Iris pigment epithelial cell (primary cell): ENCODE measurements at places on chromosomes 4 and X.

GRCh38 chrX:107563824-107564223 lies 64.5 kb upstream of the PRPS1 start:
- no peak for DNase-seq

GRCh38 chrX:139194571-139195280 lies 335.8 kb upstream of the F9 start:
- DNase-seq = no peak

DNA sequence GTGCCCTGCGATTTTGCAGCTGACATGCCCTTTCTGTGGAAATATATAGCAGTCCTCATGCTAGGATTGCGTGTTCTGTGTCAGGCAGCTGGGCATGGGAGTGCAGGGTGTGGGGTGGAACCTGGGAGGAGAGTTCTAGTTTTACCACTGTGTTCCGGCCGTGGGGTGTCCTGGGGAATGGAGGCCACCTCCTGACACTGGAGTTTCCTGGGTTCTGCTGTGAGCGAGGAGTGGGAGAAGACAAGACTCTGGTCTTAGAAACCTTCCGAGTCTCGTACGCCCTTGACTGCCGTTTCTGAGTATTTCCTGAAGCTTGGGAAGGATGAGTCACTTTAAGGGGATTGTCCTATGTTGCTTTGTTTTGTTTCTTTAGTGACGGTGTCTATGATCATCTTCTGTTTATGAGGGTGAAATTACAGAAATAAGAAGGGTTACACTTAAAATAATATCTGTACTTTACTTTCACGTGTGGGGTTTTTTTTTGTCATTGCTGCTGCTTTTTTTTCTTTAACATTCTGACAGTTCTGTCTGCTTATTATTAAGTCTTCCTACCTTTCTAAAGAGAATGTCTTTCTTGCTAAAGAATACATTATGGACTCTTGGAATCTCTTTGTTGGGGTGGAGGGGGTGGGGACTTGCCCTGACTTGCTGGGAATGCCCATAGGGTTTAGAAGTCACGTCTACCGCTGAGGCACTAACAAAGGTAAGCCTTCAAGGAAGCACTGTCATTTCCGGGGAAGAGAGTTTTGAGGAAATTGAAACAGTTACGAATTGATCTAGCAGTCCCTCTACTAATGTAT lies 19.1 kb downstream of the CD99 start:
- DNase-seq = peak; percentile 89

DNA sequence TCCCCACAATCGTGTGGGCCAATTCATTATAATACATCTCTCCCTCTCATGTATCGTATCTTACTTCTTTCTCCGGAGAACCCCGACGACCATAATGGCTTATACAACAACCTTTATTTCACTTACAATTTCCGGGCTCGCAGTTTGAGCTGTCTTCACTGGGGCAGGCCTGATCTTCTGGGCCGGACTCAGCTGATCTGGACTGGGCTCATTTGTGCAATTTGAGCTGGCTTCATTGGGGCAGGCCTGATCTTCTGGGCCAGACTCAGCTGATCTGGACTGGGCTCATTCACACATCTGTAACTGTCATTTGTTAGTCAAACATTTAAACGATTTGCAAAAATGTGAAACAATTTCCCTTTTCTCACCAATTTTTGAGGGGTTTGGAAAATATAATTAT lies 171.5 kb upstream of the FRG1 start:
- DNase-seq = no peak

GRCh38 chr4:150010525-150011126 lies 67.6 kb upstream of the DCLK2 start:
- peak; percentile 60 for DNase-seq

- peak; percentile 4 for DNase-seq
Observed at GRCh38 chr4:126106658-126107057, 791.9 kb downstream of the FAT4 start.

DNA sequence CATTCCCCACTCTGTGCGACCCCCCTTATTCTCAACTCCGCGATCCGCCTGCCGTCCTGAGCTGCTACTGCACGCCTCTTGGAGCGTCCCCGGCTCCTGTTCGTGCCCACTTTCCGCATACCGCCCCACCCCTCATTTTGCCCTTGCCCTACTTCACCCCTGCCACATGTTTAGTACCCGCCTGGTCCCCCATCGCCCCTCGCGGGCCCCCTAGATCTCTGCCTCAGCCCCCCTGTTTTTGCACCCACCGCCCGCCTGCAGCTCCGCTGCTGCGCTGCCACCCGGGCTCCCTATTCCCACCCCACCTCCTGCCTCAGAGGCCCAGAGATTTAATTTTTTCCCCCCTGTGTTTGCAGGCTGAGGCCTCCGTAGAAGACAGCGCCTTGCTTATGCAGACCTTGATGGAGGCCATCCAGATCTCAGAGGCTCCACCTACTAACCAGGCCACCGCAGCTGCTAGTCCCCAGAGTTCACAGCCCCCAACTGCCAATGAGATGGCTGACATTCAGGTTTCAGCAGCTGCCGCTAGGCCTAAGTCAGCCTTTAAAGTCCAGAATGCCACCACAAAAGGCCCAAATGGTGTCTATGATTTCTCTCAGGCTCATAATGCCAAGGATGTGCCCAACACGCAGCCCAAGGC lies 1.4 kb downstream of the MAGED1 start:
- peak; percentile 28 for DNase-seq

- peak; percentile 10 for DNase-seq
Observed at GRCh38 chrX:131977619-131978018, 45.5 kb upstream of the STK26 start.

DNA sequence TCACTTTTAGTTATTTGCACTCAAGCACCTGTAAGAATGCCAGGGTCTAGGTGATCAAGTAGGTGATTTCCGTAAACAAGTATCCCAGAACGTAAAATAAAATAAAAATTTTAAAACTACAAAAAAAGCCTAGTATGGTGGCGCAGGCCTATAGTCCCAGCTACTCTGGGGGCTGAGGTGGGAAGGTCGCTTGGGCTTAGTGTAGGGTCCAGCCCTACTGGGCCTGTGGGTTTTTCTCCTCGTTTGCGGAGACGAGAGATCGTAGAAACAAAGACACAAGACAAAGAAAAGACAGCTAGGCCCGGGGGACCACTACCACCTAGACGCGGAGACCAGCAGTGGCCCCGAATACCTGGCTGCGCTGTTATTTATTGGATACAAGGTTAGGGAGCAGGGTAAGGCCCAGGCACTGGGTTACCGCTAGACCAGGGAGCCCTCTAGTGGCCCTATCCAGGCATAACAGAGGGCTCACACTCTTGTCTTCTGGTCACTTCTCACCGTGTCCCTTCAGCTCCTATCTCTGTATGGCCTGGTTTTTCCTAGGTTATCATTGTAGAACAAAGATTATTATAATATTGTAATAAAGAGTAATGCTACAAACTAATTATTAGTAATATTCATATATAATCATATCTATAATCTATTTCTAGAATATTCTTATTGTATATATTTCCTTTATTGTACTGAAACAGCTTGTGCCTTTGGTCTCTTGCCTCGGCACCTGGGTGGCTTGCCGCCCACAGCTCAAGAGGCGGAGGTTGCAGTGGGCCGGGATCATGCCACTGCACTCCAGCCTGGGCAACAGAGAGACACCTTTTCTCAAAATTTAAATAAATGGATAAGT lies 38.4 kb downstream of the SAGE1 start:
- peak; percentile 37 for DNase-seq

- no peak for DNase-seq
Observed at GRCh38 chrX:84956304-84956703, 47.4 kb upstream of the APOOL start.

DNA sequence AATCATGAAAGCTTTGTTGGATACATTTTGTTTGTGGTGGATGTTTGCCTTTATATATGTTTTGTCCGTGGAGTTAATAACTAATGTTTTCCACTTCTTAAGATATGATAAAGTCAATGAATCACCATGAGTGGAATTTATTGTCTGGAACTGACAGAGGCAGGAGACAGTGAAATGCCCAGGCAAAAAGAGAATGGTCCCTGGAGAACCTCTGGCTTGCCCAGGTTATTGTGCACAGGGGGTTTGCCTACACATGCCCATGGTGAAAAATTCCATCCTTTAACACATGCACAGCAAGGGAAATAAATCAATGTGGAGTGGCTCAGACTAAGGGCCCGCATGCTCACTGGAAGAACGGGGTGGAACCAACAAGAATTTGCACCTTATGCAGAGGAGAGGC lies 964.3 kb upstream of the GRIA3 start:
- DNase-seq = no peak

- no peak for DNase-seq
Observed at GRCh38 chrX:150185766-150186165, 177.4 kb upstream of the MAMLD1 start.

GRCh38 chr4:53688186-53688790 lies 97.0 kb upstream of the LNX1 start:
- peak; percentile 100 for DNase-seq

- no peak for DNase-seq
Observed at GRCh38 chr4:189001283-189001970, 862.2 kb downstream of the TRIML1 start.

DNA sequence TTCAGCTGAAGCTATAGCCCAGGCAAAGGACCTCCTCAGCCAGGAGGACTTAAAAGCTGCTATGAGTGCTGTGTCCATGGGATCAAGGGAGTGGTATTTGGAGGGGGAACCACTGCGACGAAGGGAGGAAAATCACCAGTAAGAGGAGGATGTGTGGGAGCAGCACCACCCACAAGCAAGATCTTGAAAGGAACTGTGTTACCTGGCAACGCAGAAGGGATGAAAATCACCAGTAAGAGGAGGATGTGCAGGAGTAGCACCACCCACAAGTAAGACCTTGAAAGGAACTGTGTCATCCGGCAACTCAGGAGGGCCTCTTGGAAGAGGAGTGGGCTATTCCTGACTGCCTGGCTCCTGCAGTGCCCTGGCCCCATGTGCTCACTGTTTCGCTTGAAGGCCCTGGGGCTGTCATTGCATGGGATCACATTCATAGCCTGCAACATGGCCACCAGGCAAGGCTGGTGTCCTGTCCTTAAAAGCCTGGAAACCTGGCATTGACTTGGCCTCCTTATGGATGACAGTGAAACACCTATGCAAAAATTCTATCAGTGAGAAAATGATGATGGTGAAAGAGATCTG lies 48.3 kb downstream of the TRMT44 start:
- no peak for DNase-seq

- DNase-seq = no peak
Observed at GRCh38 chr4:138216272-138216867, 25.8 kb downstream of the SLC7A11 start.

DNA sequence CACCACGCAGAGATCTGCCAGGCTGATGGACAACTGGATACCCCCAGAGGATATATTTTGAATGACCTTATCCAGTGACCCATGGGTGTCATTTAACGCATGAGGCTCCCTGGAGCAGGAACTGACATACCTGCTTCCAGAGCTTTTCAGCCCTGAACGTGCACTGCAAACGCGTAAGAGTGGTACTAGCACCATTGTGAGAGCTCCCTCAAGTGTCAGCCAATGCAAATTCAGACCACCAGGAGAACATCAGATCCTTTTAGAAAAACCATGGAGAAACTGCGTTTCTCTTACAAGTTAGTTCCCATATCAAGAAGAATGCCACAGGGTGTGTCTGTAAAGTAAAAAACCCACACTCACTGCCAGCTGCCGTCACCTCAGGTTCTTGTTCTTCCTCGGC lies 7.3 kb downstream of the TREX2 start:
- peak; percentile 24 for DNase-seq

GRCh38 chr4:108166441-108167315 lies 2.1 kb downstream of the LEF1 start:
- DNase-seq = no peak

- peak; percentile 88 for DNase-seq
Observed at GRCh38 chrX:3820167-3820566, 106.7 kb upstream of the PRKX start.

DNA sequence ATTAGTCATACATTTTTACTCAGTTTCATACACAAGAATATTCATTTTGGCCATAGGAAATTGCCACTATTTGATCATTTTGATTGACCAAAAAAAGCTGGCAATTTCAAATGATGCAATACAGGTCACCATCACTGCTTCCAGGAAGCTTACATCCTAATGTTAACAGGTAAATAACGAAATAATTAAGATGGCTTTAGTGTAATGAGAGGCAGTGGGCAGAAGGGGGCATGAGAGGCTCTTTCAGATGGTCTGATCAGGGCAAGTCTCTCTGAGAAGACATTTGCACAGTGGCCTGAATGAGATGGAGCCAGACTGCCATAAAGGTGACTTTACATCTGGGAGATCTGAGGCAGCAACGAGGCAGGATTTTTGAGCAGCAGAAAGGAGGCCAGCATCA lies 170.7 kb downstream of the SLIT2 start:
- peak; percentile 63 for DNase-seq

GRCh38 chrX:120029354-120029753 lies 48.1 kb downstream of the RHOXF2B start:
- no peak for DNase-seq

DNA sequence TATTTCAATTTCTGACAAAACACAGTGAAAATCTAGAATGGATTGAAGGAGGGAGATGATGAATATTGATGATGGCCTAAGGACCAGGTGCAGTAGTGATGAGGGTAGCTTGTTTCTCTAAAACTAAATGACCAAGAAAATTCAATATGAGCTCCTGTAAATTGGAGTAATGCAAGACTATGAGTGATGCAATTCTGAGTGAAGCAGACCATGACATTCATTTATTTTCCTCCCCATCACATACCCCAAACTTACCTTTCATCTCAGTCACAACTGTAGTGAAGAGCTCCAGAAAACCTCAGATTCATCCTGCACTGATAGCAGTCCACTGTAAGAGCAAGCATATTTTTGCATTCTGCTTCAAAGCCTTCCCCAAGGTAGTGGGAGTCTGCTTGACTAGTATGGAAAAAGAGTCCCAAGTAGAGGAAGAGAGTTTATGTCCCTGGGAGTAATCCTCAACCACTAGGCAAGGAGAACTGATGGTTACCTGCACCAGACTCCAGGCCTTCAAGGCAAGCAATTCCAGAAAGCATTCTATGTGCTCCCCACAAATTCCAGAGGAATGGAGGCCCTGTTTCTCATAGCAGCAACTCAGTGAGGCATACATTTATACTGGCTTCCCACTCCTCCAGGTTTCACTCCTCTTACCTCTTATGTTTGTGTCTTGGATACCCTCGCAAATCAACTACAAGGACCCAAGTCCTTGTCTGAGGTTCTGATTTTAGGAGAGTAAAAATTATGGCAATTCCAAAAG lies 47.2 kb downstream of the CXCL1 start:
- no peak for DNase-seq

DNA sequence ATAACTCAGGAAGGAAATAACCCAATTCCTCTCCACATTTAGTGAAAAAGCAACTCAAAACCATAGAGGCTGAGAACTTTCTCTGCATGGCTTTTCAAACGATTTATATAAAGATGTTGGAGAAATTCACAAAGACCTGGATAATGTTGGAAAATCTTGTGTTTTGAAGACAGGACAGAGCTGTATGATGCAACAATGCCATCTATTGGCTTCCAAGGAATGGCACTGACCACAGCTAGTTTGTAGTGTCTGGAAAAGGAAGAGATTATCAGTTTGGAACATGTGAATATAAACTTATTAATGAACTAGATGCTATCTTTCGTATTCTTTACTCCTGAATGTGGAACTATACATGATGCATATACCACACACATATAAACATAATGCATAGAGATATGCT lies 503.6 kb downstream of the IL1RAPL1 start:
- DNase-seq = peak; percentile 21

GRCh38 chr4:75919920-75920319 lies 17.7 kb upstream of the PPEF2 start:
- peak; percentile 24 for DNase-seq
